ENCODE measurements at places on chromosomes 12 and 14. TPM values are rescaled to one million over a fixed set of nuclear protein-coding genes. Genes with fewer than 3 reads are reported as not detected.

DNA sequence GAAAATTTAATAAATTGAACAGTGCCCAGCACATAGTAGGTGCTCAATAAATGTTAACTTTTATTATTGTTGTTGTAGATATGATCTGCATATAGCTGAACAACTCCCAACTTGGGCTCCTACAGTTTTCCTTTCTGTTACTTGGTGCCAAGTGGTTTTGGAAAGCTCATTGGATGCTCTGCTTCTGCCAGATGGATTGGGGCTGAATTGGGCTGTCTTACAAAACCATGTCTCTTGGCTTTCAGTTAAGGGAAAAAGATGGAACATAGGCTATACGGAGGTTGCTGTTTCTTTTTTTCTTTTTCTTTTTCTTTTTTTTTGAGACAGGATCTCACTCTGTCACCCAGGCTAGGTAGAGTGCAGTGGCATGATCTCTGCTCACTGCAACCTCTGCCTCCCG, 140.7 kb upstream of the PWP1 start:
- H3K4me1 ChIP-seq: no peaks in the 10 kb centered on the region
- DNase-seq: no peak
- no peaks in the 10 kb centered on the region for H3K36me3 ChIP-seq
- H3K4me3 ChIP-seq: no peak overlapping the region
- peaks cover 3% of the 10 kb centered on the region for H3K27me3 ChIP-seq

Gene PTPRB
- 0.93 TPM for total RNA-seq

Gene ZDHHC22
- 5.9 TPM for total RNA-seq

- no peaks in the 10 kb centered on the region for H3K4me1 ChIP-seq
- H3K36me3 ChIP-seq: no peaks in the 10 kb centered on the region
- peaks cover 16% of the 10 kb centered on the region for H3K27me3 ChIP-seq
- no peak overlapping the region for H3K4me3 ChIP-seq
- H3K27ac ChIP-seq: no peak overlapping the region
Observed at GRCh38 chr14:88986146-88986841, 161.8 kb downstream of the TTC8 start.

DNA sequence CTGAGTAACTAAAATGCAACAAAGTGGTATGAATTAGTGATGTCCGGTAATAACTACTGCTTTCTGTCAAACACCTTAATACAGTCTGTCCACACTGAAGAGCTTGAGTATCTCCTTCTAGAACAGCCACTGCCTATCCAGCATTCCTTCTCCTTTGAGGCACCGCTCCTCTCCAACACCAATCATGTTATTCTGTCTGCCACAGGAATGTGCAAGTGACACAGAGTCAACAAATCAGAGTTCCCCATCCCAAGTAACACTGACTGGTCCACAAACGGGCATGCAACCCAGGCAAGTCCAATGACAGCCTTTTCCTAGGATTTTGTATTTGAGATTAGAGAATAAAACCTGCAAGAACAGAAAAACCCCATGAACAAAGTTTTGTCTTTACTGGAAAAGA, 3.8 kb downstream of the GXYLT1 start:
- peak overlapping the region; percentile 12 for H3K4me3 ChIP-seq
- no peaks in the 10 kb centered on the region for H3K27me3 ChIP-seq
- no peak for DNase-seq
- peaks cover 30% of the 10 kb centered on the region for H3K4me1 ChIP-seq

Gene CELA1
- total RNA-seq: not detected

Measured in neural crest cell (in vitro differentiated cells).